GM23248 (cell line): ENCODE measurements at places on chromosomes 3 and 15.

- H3K36me3 ChIP-seq, result no peaks in the 10 kb centered on the region
- H3K27me3 ChIP-seq, result no peaks in the 10 kb centered on the region
- H3K4me3 ChIP-seq, result no peak overlapping the region
- H3K4me1 ChIP-seq, result peaks cover 12% of the 10 kb centered on the region
- DNase-seq, result no peak
Measured at GRCh38 chr3:148705314-148705713, 7.6 kb downstream of the AGTR1 start.

- DNase-seq, result no peak
- H3K36me3 ChIP-seq, result no peaks in the 10 kb centered on the region
- no peaks in the 10 kb centered on the region for H3K4me1 ChIP-seq
- H3K4me3 ChIP-seq, result peak overlapping the region; percentile 26; the same call in 1 of the 2 replicates
- H3K27ac ChIP-seq, result no peak overlapping the region
Measured at GRCh38 chr15:92393980-92394308, 263 bp downstream of the ST8SIA2 start.

GRCh38 chr3:42802876-42803413, 1.3 kb downstream of the HIGD1A start:
- peak overlapping the region; percentile 80 for H3K27ac ChIP-seq
- DNase-seq, result peak; percentile 46
- no peaks in the 10 kb centered on the region for H3K27me3 ChIP-seq
- H3K4me1 ChIP-seq, result peaks cover 11% of the 10 kb centered on the region

DNA sequence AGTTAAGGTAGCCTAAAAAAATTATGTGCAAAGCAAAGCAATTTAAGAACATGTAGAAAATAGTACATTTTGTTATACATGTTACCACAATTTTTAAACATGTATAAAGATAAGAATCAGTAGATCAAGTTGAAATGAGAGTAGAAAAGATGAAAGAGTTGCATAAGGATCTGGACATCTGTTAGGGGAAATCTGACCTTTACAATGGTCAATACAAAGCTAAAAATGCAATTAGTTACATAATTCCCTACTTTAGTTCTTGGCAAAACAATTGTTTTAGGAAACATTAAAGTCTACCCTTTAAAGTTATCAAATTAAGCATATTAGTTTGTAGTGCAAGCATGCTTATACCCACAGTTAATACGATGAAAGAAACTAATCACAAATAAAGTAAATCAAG, 32.7 kb downstream of the TOP2B start:
- no peaks in the 10 kb centered on the region for H3K27me3 ChIP-seq
- peaks cover 77% of the 10 kb centered on the region for H3K36me3 ChIP-seq
- peaks cover 4% of the 10 kb centered on the region; the same call in 1 of the 2 replicates for H3K4me1 ChIP-seq

GRCh38 chr3:159635047-159635641, 353.5 kb upstream of the IL12A start:
- no peak overlapping the region for H3K27ac ChIP-seq
- DNase-seq, result peak; percentile 20
- no peak overlapping the region for H3K4me3 ChIP-seq
- peaks cover 17% of the 10 kb centered on the region for H3K4me1 ChIP-seq

GRCh38 chr3:6567241-6567640, 293.7 kb upstream of the GRM7 start:
- H3K4me1 ChIP-seq, result no peaks in the 10 kb centered on the region
- H3K36me3 ChIP-seq, result no peaks in the 10 kb centered on the region
- H3K27ac ChIP-seq, result no peak overlapping the region
- no peak overlapping the region for H3K4me3 ChIP-seq
- no peak for DNase-seq

DNA sequence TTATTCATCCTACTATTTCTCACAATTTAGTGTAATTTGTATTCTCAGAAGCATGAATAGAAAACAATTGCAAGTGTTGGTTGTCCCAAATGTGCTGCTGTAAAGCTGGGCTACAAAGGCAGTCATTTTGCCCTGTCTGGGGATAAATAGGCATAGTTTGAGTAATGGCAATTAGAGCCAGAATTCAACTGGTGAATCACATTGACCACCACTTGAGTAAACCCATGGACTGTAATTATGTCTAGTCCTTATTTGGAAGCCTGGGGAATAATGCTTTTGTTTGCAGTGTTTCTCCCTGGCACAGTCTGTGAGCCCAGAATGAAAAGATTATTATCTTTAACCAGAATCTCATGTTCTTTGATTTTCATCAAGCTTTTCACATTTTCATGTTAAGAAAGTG, 30.5 kb upstream of the CHL1 start:
- H3K4me1 ChIP-seq, result no peaks in the 10 kb centered on the region
- H3K27ac ChIP-seq, result no peak overlapping the region
- no peak for DNase-seq
- no peaks in the 10 kb centered on the region for H3K27me3 ChIP-seq
- no peaks in the 10 kb centered on the region for H3K36me3 ChIP-seq
